Activated CD8-positive, alpha-beta memory T cell treated with anti-CD3 and anti-CD28 coated beads, Interleukin-2, amount 10 ng/mL, durations not matched to agents 7 days and 5 days (primary cell): ENCODE measurements at places on chromosomes 13 and 19.

DNA sequence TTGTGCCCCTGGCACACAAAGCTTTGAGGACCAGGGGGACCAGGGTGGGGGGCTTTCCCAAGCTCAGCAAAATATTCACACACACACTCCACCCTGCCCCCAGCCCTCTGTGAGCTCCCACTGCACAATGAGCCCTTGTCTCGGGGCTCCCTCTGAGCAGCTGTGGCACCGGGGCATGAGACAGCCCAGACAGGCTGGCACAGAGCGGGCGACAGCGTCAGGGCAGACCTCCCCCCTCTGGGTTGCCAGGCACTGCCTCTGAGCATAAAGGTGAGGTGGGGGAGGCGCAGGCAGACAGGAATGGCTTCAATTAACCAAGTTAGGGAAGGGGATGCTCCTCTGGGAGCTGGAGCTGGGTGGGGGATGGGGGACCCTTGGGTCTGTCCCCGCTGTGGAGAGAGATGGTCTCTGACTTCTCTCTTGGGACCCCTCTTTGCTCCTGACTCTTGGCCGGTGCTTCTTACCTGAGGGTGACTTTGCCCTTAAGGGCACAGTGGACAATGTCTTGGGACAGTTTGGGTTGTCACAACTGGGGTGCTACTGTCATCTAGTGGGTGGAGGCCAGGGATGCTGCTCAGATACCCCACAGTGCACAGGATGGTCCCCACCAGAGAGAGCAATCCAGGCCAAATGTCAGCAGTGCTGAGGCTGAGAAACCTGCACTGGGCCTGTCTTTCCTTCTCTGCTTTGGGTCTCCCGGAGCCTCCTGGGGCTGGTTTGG is 30.3 kb downstream of the LYL1 start:
- DNase-seq, result no peak

- DNase-seq, result no peak
These were observed 303.4 kb downstream of the SLC7A1 start for GRCh38 chr13:29292045-29292444.

DNA sequence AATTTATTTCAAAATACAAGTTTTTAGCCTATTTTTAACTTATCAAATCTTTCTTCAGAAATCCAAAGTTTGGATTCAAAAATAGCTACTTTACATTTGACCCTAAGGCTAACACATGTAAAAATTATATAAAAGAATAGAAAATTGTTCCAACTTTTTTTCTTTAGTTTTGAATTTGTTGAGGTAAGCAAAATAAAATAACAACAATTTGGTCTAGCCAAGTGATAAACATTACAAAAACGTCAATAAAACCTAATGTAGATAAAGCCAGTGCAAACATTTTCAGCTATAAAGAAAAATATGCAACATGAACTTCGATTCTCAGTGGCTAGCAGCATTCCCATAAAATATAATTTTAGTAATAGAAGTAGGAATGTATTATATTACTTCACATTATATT is 400.3 kb downstream of the PCDH9 start:
- no peak for DNase-seq

DNA sequence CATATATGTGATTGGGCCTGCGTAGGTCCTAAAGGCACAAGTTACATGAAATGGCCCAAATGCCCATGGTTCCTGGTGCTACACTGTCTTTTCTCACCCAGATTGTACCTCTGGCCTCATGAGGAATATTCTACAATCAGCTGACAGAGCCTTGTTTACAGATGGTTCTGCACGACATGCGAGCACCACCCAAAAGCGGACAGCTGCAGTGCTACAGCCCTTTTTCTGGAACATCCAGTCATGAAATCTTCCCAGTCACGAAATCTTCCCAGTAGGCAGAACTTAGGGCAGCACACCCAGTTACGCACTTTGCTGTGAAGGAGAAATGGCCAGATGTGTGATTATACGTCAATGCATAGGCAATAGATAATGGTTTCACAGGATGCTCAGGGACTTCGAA is 7.7 kb upstream of the ELF1 start:
- DNase-seq, result no peak

DNA sequence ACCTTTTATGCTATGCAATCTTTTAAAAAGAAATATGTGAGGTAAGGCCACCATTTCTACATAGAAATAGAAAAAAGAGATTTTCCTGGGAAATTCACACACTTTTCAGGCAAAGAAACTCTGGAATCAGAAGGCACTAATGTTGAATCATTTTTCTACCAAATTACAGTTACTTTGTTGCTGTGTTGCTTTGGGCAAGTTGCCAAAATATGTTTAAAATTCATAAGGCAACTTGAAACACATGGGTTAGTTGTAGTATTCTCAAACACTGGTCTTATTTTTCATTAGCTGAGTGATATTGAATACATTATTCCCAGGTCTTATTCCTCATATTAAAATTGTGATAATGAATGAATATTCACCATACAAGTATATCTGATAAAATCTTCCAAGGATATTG is 195.0 kb upstream of the SLITRK1 start:
- no peak for DNase-seq

DNA sequence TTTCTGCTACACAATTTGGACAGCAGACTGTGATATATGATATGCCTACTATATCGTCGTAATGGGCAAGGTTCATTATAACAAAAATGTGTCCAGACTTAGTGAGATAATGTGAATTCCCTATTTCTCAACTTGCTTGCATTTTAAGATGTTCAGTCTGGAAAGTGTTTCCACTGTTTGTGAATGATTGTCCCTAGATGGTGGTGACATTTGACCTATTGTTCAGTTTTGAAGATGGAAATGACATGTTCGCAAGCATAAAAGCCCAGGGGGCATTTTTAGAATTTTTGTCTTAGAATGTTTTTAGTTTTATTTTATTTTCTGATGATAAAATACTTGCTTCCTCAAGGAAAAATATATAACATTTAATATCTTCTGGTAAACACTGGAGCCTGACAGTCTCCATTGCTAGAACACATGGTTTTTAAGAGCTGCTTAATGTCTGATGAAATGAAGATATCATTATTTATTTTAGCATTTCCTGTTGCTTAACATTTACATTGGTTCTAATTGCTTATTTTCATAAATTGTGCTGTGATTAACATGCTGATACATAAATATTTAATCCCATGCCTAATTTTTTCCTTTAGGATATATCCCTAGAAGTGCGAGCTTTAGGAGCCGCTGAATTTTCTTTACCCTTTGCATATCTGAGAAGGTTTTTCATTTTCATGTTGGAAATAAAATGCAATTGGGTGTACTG is 27.1 kb downstream of the MBNL2 start:
- DNase-seq, result no peak

GRCh38 chr13:36067746-36068381 is 63.3 kb downstream of the DCLK1 start:
- DNase-seq, result no peak
